CD4-positive, alpha-beta memory T cell (primary cell): ENCODE measurements at places on chromosomes 1 and 21. TPM values are rescaled to one million over a fixed set of nuclear protein-coding genes. Genes with fewer than 3 reads are reported as not detected.

Gene ERICH3
- not detected for total RNA-seq

Gene RAB3B
- total RNA-seq, result 0.06 TPM

DNA sequence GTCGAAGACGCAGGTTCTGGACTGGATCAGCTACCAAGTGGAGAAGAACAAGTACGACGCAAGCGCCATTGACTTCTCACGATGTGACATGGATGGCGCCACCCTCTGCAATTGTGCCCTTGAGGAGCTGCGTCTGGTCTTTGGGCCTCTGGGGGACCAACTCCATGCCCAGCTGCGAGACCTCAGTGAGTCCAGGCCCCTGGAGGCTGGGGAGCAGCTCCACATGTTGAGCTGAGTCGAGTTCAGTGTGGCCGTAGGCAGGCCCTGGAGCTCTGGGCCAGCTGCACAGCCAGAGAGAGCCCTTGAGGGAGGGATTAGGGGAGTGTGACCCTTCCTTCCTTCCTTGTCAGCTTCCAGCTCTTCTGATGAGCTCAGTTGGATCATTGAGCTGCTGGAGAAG is 1.6 kb downstream of the ELF3 start:
- no peak overlapping the region for H3K27ac ChIP-seq
- DNase-seq, result no peak
- no peaks in the 10 kb centered on the region for H3K27me3 ChIP-seq
- H3K4me1 ChIP-seq, result no peaks in the 10 kb centered on the region

GRCh38 chr1:15172405-15173259 is 19.1 kb downstream of the TMEM51 start:
- H3K36me3 ChIP-seq, result no peaks in the 10 kb centered on the region
- DNase-seq, result no peak
- peaks cover 6% of the 10 kb centered on the region for H3K4me1 ChIP-seq
- no peaks in the 10 kb centered on the region for H3K27me3 ChIP-seq
- H3K4me3 ChIP-seq, result no peak overlapping the region
- no peak overlapping the region for H3K27ac ChIP-seq

DNA sequence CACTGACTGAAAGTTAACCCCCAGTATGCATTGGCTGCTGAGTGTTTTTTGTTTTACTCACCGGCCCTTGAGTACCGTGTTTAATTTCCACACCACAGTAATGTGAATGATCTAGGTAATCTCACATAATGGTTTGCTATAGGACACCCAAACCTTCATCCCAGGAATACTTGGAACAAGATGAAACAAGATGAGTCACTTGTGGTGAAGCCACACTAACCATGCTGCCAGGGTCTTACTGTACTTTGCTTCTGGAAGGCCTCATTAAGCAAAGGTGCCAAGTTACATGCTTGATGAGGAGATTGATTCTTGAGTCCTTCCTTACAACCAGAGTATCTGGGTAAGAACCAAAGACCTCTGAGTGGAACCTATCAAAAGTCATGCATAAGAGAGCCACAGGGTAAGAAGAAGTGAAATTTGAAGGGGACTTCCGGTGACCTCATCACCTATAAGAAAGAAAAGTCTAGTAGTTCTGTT is 163.3 kb downstream of the NRIP1 start:
- DNase-seq, result no peak
- no peak overlapping the region for H3K4me3 ChIP-seq
- no peak overlapping the region for H3K27ac ChIP-seq
- no peaks in the 10 kb centered on the region for H3K27me3 ChIP-seq
- H3K36me3 ChIP-seq, result no peaks in the 10 kb centered on the region

DNA sequence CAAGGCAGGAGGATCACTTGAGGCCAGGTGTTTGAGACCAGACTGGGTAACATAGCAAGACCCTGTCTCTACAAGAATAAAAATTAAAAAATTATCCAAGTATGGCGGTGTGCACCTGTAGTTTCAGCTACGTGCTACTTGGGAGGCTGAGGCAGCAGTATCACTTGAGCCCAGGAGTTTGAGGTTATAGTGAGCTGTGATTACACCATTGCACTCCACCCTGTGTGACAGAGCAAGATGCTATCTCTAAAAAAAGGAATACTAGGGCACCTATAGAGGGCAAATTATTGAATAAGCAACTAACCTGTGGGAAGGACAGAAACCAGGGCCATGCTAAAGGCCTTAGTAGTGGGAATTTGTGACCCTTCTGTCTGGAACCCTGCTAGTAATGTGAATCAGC is 86.1 kb downstream of the TENT5C start:
- no peak for DNase-seq
- H3K27ac ChIP-seq, result no peak overlapping the region
- no peaks in the 10 kb centered on the region for H3K36me3 ChIP-seq
- no peaks in the 10 kb centered on the region for H3K27me3 ChIP-seq

DNA sequence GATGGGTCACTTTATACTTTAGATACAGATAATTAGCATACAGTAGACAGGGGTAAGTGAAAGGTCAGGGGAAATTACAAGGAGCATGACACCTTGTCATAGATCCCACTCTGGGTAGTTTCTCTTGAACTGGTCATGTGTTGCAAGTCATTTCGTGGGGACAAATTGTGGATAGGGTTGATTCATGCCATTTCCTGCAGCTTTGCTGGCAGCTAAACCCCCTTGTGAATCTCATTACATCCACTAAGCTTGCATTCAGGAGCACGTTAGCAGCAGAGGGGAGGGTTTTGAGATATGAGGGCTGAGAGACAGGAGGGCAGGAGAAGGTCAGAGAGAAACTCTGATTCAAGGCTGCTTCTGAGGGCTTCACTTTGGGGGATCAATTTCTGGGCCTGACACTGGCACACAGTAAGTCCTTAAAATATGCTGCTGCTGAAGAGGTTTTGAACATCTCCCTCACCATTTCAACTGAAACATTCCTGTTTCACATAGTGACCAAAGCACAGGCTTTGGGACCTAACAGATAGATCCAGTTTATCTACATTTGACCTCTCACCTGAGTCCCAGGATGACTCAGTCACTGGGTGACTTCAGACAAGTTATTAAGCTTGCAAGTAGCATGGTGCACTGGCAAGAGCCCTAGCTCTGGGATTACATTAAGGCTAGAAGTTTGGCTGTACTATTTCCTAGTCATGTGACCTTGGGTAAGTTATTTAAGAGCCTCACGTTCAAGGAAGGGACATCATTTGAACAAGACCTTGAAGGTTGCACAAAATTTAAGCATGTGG is 206.0 kb upstream of the USP24 start:
- DNase-seq, result no peak
- no peaks in the 10 kb centered on the region for H3K4me1 ChIP-seq
- H3K27me3 ChIP-seq, result no peaks in the 10 kb centered on the region
- no peaks in the 10 kb centered on the region for H3K36me3 ChIP-seq
- no peak overlapping the region for H3K4me3 ChIP-seq

GRCh38 chr1:157325220-157325619 is 187.0 kb upstream of the ETV3 start:
- H3K27me3 ChIP-seq, result no peaks in the 10 kb centered on the region
- no peaks in the 10 kb centered on the region for H3K36me3 ChIP-seq
- no peak overlapping the region for H3K4me3 ChIP-seq
- no peak overlapping the region for H3K27ac ChIP-seq
- DNase-seq, result no peak

GRCh38 chr1:33660956-33661355 is 188.5 kb downstream of the ZSCAN20 start:
- DNase-seq, result no peak
- no peaks in the 10 kb centered on the region for H3K27me3 ChIP-seq
- H3K27ac ChIP-seq, result no peak overlapping the region
- no peak overlapping the region for H3K4me3 ChIP-seq
- H3K4me1 ChIP-seq, result no peaks in the 10 kb centered on the region

DNA sequence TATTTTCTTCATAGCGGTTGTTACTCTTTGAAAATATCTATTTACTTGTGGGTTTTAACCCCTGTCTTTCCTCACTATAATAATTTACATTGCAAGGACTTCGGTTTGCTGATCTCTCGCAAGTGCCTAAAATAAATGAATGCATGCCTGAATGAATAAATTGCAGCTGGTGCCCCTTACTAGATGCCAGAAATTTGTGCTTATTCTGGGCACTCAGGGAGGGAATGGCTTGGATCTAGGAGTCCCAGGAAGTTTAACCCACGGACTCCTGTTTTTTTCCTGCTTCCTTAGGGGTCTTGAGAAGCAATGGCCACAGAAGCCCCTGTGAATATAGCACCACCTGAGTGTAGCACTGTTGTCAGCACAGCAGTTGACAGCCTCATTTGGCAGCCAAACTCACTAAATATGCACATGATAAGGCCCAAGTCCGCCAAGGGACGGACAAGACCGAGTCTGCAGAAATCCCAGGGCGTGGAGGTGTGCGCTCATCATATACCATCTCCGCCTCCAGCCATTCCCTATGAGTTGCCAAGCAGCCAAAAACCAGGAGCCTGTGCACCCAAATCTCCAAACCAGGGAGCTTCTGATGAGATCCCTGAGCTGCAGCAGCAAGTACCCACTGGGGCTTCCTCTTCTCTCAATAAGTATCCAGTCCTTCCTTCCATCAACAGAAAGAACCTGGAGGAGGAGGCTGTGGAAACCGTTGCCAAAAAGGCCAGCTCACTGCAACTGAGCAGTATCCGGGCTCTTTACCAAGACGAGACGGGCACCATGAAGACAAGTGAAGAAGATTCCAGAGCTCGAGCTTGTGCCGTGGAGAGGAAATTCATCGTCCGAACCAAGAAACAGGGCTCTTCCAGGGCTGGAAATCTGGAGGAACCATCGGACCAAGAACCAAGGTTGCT is 4.2 kb upstream of the PLA2G2C start:
- DNase-seq, result no peak
- H3K4me3 ChIP-seq, result no peak overlapping the region
- H3K36me3 ChIP-seq, result no peaks in the 10 kb centered on the region
- peaks cover 35% of the 10 kb centered on the region for H3K4me1 ChIP-seq
